ENCODE measurements at places on chromosomes 3 and 15. TPM values are rescaled to one million over a fixed set of nuclear protein-coding genes. Genes with fewer than 3 reads are reported as not detected.

DNA sequence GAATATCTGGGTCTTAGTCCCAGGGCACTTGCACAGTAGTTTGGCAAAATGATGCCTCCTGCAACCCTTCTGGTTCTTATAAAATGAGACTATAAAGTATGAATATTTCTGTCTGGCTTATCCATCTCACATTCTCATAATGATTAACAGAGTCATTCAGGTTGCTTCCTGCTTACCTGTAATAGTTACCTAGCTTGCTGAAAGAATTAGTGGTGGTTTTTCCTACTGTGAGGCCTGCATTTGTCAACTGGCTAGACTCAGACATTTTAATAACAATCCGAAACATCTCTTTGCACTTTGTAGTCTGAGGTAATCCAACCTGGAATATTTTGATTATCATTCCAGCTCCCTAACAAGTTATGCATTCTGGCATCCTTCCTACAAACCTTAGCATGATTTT is 75.6 kb upstream of the POU1F1 start:
- DNase-seq = no peak

DNA sequence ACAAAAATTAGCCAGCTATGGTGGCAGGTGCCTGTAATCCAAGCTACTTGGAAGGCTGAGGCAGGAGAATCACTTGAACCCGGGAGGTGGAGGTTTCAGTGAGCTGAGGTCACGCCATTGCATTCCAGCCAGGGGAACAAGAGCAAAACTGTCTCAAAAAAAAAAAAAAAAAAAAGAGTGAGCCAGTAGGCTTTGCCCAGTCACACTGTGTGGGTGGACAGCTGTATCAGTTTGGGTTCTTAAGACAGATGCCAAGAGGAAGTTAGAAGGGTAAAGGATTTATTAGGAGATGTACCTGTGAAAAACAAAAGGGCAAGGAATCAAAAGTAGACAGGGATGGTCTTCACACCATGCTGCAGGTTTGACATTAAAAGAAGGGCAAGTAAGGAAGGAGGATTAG is 86.1 kb upstream of the CGNL1 start:
- no peak for DNase-seq

DNA sequence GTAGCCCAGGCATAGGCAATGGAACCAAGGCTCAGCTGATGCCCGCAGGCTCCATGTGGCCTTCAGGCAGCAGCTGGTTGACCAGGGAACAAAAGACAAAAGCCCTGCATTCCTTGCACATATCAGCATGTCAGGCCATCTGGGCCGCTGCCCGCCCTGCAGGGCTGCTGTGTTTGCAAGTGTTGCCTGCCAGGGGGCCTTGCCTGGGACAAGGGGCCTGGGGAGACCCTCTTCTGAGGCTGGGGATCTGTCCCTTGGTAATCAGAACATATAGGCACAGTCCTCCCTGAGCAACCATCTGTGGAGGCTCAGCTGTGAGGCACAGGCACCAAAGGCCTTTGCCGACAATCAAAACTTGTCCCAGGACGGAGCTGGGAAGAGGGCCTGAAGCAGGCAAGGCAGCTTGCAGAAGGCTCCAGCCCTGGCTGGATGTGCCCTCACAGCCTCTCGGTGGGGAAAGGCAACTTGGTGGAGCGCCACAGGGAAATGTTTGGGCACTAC is 138.2 kb downstream of the TPRA1 start:
- no peak for DNase-seq

DNA sequence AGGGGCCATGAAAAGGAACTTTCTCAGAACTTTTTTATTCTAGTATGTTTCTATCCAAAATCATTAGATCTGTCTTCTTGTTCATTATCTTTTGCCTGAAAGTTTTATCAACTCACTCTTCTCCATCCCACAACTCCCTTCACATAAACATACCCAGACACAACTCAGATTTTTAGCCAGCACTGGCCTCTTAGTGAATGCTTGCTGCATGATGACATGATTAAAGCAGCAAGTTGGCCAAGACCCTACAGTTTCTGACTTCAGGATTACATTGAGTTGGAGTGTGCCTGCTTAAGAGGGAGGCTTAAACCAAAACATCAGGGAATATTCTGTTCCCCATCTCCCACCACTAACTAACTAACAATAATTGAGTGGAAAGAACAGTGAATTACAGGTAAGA is 38.1 kb downstream of the PLSCR2 start:
- DNase-seq = no peak

GRCh38 chr15:82021992-82022391 is 23.8 kb downstream of the MEX3B start:
- no peak for DNase-seq

DNA sequence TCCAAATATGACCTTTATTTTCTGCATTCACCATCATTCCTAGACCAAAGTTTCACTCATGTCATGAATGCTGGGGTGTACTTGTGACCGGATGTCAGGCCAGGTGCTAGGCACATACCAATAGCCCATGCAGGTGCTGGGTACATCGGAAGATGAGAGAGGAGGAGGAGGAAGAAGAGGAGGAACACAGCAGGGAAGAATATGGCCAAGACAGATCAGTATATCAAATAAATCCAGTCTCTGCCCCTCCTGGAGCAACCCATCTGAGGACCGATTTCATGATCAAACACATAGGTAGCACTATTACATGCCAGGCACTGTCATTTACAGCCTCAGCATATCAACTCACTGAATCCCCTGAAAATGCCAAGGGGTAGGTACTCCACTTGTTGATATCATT is 3.0 kb upstream of the WNT7A start:
- DNase-seq = no peak

GRCh38 chr15:73959801-73960200 is 32.3 kb downstream of the STOML1 start:
- no peak for DNase-seq

DNA sequence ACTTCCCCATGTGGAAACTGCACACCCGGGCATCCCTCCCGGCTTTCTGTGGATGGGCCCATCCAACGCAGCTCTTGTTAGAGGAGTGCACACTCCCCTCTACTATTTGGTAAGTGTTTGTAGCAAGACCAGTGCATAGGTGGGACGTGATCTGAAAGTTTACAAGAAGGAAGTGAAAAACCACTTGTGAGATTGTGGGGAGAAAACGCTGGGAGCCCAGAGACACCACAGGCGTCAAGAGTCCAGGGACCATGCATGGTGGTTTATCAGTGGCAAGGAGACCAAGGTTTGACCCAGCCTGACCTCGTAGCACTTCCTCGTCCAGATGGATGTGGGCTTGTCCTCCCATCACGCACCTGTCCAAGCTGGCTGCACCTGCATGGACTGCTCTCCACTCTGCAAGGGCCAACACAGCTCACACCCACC is 51.6 kb downstream of the ATP10A start:
- peak; percentile 73 for DNase-seq

DNA sequence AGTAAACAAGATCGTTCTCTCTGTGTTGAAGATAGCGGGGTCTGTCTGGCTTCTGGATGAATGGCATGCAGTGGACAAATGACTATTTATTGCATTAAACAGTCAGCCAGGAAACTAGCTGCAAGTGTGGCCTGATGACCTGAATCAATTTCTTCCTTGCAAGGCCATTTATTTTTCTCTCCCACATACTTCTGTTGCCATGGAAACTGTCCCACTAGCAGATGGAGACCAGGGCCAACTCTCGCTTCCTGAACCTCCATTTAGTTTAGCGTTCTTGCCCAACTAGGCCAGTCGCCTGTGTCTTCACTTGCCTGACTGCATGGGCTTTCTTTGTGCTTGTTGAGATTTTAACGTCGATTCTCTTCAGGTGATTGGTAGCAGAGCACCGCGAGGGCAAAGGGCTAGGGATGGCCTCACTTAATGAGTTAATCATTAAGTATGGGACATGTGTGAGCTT is 27.6 kb downstream of the LMCD1 start:
- DNase-seq = no peak

GRCh38 chr3:31064021-31064420 is 169.6 kb upstream of the GADL1 start:
- no peak for DNase-seq

DNA sequence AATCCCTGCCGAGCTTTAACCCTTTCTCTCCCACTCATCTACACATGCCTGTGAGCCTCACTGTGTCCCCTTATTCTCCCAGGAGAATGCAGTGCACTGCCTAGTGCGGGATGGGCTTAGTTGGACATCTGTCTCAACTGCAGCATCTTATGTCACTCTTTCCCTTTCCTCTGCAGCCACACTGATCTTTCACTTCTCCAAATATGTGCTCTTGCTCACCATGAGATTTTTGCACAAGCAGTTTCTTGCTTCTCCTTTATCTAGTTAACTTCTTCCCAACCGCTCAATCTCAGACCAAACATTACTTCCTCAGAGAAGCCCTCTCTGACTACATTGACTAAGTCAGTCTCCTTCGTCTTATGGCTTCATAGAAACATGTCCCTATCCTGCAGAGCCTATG is 292.3 kb downstream of the KBTBD8 start:
- DNase-seq = no peak

GRCh38 chr15:98177966-98178592 is 217.6 kb downstream of the ARRDC4 start:
- DNase-seq = peak; percentile 71

GRCh38 chr3:65830948-65831732 is 207.6 kb downstream of the MAGI1 start:
- DNase-seq = no peak

DNA sequence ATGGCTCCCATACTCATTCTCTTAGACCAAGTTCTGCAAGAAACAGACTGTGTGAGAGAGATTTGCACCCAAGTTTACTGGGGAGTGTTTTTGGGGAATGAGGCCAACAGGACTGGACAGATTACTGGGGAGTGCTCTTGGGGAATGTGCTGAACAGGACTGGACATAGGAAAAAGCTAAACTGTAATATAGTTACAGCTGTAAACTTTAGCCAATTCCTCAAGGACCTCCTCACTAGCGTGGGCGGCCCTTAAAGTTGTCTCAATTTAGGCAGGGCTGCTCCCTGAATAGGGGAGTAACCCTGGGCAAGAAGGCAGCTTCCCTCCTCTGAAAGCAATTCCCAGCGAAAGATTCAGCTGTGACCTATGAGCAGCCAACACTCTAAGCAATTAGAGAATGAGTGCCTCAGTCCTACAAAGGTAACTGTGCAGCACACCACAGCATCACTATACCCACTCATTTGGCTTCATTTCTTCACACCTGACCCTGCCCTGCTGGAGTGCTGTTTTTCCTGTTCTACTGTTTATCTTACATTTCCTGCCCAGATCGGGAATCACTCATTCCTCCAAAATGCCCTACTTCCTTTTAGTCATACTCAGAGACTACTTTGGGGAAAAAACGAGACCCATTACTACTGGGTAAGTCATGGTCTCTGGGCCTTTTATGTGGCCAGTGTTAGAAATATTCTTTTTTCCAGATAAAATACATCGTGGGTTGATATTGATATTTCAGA is 41.3 kb upstream of the TRIM42 start:
- DNase-seq = no peak

DNA sequence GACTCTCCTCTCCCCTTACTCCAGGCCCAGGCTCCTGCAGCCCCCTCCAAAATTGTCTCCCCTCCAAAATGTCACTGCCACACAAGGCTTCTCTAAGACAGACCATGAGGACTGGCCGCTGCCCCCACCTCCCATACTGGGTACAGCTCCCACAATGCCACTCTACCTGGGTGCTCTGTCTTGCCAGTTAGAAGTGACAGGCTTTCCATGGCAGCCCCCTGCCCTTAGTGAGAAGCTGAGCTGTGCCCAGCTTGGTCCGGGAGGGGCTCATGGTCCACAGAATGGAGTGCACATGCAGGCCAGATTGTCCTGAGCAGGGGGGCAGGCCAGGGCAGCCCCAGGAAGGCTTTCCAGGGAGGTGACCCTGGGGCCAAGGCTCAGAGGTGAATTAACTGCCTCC is 3.0 kb upstream of the CLK3 start:
- DNase-seq = no peak

DNA sequence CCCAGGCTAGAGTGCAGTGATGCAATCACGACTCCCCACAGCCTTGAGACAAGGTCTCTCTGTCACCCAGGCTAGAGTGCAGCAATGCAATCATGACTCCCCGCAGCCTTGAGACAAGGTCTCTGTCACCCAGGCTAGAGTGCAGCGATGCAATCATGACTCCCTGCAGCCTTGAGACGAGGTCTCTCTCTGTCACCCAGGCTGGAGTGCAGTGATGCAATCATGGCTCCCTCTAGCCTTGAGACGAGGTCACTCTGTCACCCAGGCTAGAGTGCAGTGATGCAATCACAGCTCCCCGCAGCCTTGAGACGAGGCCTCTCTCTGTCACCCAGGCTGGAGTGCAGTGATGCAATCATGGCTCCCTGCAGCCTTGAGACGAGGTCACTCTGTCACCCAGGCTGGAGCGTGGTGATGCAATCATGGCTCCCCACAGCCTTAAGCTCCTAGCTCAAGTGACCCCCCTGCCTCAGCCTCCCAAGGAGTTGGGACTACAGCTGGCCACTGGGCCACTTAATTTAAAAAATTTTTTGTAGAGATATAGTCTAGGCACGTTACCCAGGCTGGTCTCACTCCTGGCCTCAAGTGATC is 26.1 kb downstream of the TFRC start:
- DNase-seq = no peak

DNA sequence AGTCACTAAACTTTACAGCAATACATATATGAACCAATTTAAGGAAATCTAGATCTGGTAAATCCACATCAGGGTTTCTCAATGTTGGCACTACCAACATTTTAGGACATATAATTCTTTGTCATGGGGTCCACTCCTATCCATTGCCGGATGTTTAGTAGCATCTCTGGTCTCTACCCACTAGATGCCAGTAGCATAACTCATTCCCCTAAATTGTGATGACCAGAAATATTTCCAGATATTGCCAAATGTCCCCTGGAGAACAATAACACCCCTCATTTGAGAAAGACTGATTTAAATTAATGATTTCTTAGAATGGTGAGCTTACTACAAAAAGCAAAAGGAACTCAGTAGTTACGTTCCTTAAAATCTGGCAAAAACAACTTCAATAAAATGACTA is 23.1 kb upstream of the ANKRD28 start:
- no peak for DNase-seq

The RYR3 gene
- 0.11 TPM for polyA plus RNA-seq

The BHLHE40 gene
- polyA plus RNA-seq = 91.9 TPM

The CHAC1 gene
- polyA plus RNA-seq = not detected

The EFCC1 gene
- polyA plus RNA-seq = 0.55 TPM

The IMPG2 gene
- 0.04 TPM for polyA plus RNA-seq

The DZIP1L gene
- polyA plus RNA-seq = not detected

The EXD1 gene
- polyA plus RNA-seq = not detected

The SPINK8 gene
- polyA plus RNA-seq = not detected

The DNAH12 gene
- not detected for polyA plus RNA-seq

The SPRED1 gene
- 0.10 TPM for polyA plus RNA-seq

The HTR3E gene
- not detected for polyA plus RNA-seq

The IL17RB gene
- 0.79 TPM for polyA plus RNA-seq

The ELL3 gene
- polyA plus RNA-seq = not detected

The HCLS1 gene
- polyA plus RNA-seq = 394 TPM

Measured in immature natural killer cell (primary cell).